ENCODE measurements at places on chromosomes 12 and 14. TPM values are rescaled to one million over a fixed set of nuclear protein-coding genes. Genes with fewer than 3 reads are reported as not detected.

Gene AQP6
- not detected for total RNA-seq

Gene ACOT6
- total RNA-seq = not detected

Gene CD9
- 797 TPM for total RNA-seq

Gene TCL1B
- not detected for total RNA-seq

Gene LRIG3
- 17.3 TPM for total RNA-seq

Gene POTEM
- total RNA-seq = not detected

Gene DYRK2
- 9.6 TPM for total RNA-seq

Gene TMEM120B
- total RNA-seq = 8.5 TPM

Gene SLCO1B1
- not detected for total RNA-seq

Gene ADAMTS20
- not detected for total RNA-seq

Gene BCL2L14
- not detected for total RNA-seq

Gene CCDC38
- 0.15 TPM for total RNA-seq

Gene SSPN
- 0.94 TPM for total RNA-seq

Gene PLEKHH1
- total RNA-seq = 0.05 TPM

Gene LRRC10
- total RNA-seq = not detected

Gene GLI1
- not detected for total RNA-seq

Gene TAMALIN
- 47.4 TPM for total RNA-seq

Gene RERG
- not detected for total RNA-seq

Gene SART3
- 42.6 TPM for total RNA-seq

Gene SPX
- not detected for total RNA-seq

Measured in mammary microvascular endothelial cell (primary cell).